ENCODE measurements at places on chromosomes 6 and 20.

DNA sequence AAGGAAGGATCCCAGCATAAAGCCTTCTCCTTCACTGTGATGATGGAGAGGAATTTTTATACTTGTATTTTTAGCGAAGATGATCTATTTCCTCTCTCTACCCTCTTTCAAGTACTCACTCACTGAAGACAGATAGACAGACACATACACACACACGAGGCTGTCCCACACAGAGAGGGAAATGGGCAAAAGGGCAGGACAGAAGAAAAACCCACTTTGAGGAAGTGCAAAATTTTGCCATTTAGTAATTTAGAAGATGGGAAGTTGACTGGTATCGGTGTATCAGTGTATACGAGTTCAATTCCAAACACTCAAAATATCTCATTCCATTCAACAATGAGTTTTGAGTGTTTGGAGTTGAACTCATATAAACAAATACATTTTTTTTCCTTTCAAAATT lies 30.9 kb downstream of the HEBP2 start:
- no peak for DNase-seq

GRCh38 chr20:4711511-4711910 lies 10.2 kb upstream of the PRND start:
- DNase-seq: no peak

GRCh38 chr6:24543683-24544082 lies 48.9 kb downstream of the ALDH5A1 start:
- no peak for DNase-seq

DNA sequence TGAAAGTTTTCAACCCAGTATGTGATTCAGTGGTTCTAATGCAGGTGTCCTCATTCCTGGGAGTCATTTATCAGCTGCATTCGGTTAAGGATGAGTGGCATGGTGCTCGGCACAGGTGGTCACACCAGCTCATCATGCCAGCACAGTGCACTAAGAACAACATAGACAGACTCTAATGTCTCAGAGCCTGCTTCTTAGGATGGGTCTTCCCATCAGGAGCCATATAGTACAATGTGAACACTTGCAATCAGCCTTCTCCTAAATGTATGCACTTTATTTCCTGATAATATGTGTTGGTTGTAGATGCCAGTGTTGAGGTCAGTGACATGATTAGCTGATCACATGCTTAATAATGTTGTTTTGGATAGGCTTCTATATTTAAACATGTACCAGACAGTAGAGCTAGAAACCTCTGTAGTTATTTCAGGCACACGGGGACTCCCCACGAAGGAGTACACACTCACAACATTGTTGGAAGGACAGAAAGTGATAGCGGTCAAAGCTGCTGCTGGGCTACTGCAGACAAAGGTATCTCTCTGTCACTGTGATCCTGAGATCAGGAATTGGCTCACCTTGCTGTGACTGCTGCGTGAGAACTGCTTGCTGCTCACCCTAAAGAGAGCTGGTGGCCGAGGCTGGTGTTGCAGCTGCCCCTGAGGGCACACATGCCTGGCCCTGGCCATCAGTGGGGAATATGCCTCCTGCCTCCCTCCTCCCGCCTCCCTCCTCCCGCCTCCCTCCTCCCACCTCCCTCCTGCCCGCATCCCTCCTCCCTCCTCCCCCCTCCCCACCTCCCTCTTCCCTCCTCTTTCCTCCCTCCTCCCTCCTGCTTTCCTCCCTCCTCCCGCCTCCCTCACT lies 195.4 kb downstream of the SMOC2 start:
- no peak for DNase-seq

DNA sequence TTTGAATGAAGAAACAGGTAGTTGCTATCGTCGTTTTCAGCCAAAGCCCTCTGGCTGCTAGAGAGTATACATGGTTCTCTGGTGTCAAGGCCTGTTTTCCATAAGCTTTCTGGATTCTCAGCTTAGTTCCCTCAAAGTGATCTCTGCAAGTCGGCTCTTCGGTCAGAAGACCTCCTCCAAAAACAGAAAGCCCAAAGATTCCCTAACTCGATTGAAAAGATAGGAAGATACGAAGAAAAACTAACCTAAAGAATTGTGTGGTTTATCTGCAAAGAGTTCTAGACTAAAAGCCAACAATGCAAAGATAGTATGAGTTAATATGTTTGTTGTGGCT lies 545 bp upstream of the ASCC3 start:
- no peak for DNase-seq

- no peak for DNase-seq
Observed at GRCh38 chr6:101013612-101014195, 132.6 kb upstream of the ASCC3 start.

- no peak for DNase-seq
Observed at GRCh38 chr20:58855506-58856389, 3.2 kb downstream of the GNAS start.

- no peak for DNase-seq
Observed at GRCh38 chr20:13420625-13421024, 199.6 kb downstream of the ISM1 start.

Data from heart right ventricle (tissue), 16 donors.